ENCODE measurements at places on chromosomes 16 and 17.

- no peak for DNase-seq
These were observed 4.9 kb upstream of the CDH1 start for GRCh38 chr16:68732042-68732680.

GRCh38 chr17:69608141-69608540, 193.6 kb downstream of the MAP2K6 start:
- DNase-seq = no peak

DNA sequence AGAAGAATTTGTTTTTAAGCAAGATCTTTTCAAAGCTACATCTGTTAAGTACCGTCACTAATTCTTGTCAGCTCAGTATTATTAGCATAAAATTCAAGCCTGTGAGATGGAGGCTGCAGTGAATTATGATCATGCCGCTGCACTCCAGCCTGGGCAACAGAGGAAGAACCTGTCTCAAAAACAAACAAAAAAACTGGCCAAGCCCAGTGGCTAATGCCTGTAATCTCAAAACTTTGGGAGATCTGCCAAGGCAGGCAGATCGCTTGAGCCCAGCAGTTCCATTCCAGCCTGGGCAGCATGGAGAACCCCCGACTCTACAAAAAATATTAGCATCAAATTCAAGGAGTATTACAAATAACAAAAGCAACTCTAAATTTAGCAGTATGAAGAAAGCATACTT, 88.0 kb downstream of the STXBP4 start:
- DNase-seq = no peak

GRCh38 chr17:73623247-73623646, 21.0 kb downstream of the SDK2 start:
- DNase-seq = no peak

DNA sequence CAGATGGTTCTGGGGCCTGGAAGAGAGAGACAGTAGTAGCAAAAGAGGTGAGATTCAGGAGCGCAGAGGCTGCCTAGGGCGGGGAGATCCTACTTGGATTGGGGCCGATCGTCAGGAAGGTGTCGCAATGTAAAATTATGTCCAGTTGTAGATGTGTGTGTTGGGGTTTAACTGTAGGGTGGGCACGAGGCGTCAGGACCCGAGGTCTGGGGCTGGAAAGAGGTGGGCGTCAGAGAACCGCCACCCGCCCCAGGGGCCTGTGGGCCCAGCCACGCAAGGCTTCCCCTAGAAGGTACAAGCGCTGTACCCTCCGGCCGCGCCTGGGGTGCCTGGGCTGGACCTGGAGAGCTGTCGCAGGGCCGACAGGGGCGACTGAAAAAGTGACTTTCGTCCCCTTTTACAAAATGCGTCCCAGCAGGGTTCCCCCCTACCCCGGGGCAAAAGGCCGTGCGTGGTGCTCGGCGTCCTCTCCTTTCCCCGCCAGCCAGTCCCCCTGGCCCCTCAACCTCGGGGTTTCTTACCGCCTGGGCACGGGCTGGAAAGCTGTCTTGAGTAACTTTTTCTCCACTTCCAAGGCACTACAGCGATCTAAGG, 2.8 kb downstream of the IRX3 start:
- no peak for DNase-seq

- DNase-seq = no peak
These were observed 91.1 kb downstream of the IRF8 start for GRCh38 chr16:85989863-85990643.

- DNase-seq = no peak
These were observed 364.1 kb downstream of the CPPED1 start for GRCh38 chr16:12439399-12440227.

GRCh38 chr16:74466872-74467271, 45.6 kb upstream of the CLEC18B start:
- DNase-seq = no peak

DNA sequence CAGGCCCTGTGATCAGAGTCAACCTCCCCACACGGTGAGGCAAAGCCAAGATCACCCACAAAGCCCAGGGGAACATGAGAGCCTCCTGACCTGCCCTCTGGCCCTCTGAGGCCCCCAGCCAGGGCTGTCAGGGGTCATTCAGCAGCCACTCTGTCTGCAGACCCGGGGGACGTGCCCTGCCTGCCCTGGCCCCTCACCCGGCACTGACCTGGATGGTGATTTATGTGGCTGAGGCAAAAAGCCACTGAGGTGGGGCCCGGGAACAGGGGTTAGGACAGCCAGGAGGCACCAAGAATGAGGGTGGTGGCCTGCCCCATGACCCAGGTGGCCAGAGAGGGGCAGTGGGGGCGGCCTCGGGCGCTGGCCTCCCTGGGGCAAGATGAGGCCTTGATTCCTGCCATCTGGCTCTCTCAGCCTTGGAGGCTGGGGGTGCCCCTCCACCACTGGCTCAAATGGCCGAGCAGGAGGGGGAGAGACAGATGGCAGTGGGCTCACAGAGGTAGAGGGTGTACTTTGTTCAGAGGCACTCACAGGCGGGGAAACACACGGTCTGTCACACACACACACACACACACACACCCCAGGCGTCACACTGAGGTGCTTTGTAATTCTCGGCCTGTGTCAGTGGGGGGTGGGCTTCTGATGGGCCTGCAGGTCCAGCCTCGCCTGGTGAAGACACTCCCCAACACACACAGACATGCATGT, 174.0 kb upstream of the GSE1 start:
- DNase-seq = no peak

DNA sequence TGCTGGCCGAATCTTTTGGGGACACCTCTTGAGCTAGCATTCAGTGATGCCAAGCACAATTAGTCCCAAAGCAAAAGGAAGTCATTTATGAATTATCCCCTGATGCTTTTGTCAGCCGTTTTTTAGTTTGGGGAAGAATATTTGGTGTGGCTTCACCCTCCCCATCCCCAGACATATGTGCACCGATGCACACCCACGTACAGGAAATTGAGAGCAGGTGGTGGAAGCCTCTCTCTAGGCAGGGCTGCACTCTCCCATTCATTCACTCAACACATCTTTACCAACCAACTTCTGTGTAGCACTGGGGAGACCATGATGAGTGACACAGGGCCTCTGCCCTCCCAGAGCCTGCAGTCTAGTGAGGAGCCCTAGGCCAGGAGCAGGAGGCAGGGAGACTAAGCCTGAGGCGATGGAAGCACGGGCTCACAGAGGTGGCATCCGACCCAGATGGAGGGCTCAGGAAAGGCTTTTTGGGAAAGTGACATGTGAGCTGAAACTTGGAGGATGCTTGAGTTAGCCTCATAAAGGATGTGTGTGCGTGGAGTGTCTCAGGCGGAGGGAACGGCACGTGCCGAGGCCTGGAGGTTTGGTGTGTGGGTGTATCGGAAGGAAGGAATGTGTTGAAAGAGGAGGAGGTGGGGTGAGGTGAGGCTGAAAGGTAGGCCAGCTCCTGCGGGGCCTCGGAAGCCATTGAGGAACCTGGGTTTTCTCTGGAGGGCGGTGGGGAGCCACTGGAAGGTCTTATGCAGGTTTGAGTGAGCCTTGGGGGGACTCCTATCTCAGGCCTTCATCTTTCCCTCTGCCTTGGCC, 43.8 kb downstream of the PSME3IP1 start:
- no peak for DNase-seq

Data from brain pericyte (primary cell).